ENCODE measurements at places on chromosomes 2 and 18. TPM values are rescaled to one million over a fixed set of nuclear protein-coding genes. Genes with fewer than 3 reads are reported as not detected.

DNA sequence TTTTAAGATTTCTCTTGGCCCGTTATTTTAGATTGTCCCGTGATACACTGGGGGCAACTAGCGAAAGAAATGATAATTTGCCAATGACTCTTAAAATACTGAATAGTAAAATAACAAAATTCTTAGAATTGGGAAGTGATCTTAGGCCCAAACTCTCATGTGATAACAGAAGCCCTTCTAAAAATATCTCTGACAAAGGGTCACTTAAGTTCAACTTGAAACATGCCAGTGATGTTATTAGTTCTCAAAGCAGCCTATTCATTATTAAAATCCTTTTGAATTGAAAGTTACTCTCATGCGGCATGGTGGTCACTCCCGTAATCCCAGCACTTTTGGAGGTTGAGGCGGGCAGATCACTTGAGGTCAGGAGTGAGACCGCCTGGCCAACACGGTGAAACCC is 920.9 kb downstream of the NRXN1 start:
- no peak overlapping the region for H3K27ac ChIP-seq
- no peaks in the 10 kb centered on the region for H3K27me3 ChIP-seq
- no peaks in the 10 kb centered on the region for H3K36me3 ChIP-seq
- no peak for DNase-seq
- no peak overlapping the region for H3K4me3 ChIP-seq

- H3K4me3 ChIP-seq = no peak overlapping the region
- H3K4me1 ChIP-seq = no peaks in the 10 kb centered on the region
- DNase-seq = no peak
- H3K36me3 ChIP-seq = no peaks in the 10 kb centered on the region
- no peaks in the 10 kb centered on the region for H3K27me3 ChIP-seq
Observed at GRCh38 chr18:32072321-32072720, 19.4 kb upstream of the RNF138 start.

DNA sequence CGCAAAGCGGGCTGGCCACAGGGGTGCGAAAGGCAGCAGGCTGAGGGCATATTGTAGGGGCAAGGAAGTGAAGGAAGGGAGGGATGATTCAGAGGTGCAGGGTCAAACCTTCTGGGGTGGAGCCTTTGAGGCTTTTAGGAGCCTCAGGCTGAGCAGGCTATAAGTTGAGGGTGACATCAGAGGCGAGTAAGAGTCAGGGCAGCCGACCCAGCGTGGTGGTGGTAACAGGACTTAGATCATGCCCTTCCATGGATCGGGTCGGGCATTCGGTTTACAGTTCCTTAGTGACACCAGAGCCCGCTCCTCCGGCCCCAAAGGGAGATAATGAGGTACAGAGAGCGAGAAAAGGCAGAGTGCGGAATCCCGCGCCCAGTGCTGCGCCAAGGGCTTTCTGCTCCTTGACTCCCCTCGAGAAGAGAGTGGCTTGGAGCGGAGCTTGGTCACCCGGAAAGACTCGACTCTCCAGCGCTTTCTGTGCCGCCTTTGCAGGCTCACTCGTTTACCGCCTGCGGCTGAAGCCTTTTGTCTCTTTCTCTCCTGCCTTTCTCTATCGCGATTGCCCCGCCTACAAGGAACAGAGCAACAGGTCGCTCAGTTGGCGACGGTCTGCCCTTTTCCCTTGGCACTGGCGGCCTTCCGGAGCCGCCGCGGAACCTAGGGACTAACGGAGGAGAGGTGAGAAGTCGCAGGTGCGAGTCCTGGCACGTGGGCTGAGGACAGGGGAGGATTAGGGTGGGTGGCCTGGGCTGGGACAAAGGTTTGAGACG is 720 bp downstream of the LBX2 start:
- peaks cover 23% of the 10 kb centered on the region for H3K4me1 ChIP-seq
- H3K4me3 ChIP-seq = peak overlapping the region; percentile 59
- H3K27me3 ChIP-seq = peaks cover 66% of the 10 kb centered on the region
- no peak overlapping the region for H3K27ac ChIP-seq
- DNase-seq = no peak

PTMA gene
- 263 TPM for total RNA-seq

MC2R gene
- not detected for total RNA-seq
